ENCODE measurements at places on chromosomes 4 and X. TPM values are rescaled to one million over a fixed set of nuclear protein-coding genes. Genes with fewer than 3 reads are reported as not detected.

Gene HGFAC
- 0.95 TPM for total RNA-seq

Gene FOXR2
- total RNA-seq, result not detected

Gene TENT5D
- total RNA-seq, result not detected

Gene IKBKG
- 25.7 TPM for total RNA-seq

Gene H2BW2
- total RNA-seq, result not detected

Gene TENM3
- 0.68 TPM for total RNA-seq

Gene CDX4
- total RNA-seq, result not detected

Gene DSPP
- total RNA-seq, result not detected
